ENCODE measurements at places on chromosomes 5 and 9.

DNA sequence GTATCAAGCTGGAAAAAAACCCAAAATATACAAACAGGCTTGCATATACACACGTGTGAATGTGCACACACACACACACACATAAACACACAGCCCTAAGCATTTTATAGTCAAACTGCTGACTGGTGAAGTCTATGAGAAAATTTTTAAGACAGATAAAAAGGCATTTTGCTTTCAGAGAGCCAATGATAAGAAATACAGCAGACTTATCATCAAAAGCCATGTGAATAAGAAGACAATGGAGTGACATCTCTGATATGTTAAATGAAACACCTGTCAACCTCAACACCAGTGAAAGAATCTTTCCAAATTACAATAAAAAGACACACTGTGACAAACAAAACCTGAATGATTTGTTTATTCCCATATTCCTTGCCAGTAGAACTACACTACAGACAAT is 233.3 kb downstream of the CDH9 start:
- no peak for DNase-seq

GRCh38 chr9:32968101-32969011 is 33.1 kb downstream of the APTX start:
- no peak for DNase-seq

DNA sequence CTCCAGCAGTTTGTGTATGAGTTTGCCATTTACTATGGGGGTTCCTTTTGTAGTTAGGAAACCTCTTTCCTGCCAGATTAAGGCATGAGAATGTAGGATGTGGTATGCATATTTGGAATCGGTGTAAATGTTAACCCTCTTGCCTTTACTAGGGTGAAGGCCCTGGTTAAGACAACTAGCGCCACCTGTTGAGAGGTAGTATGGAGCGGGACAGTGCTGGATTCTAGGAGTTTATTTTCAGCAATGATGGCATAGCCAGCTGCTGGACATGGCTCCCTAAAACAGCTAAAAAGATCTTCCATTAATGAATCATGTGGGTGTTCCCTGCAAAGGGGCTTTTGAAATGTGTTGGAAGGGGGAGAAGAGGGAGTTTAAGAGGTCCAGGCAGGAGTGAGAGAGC is 30.7 kb upstream of the GPX3 start:
- DNase-seq = no peak

GRCh38 chr9:69199769-69200470 is 25.8 kb downstream of the TJP2 start:
- DNase-seq = no peak

Data from D721Med (cell line).